Stimulated activated CD4-positive, alpha-beta T cell treated with anti-CD3 and anti-CD28 coated beads, TNF-alpha, amount 100 ng/mL, for 48 hours (primary cell): ENCODE measurements at places on chromosomes 4 and X.

DNA sequence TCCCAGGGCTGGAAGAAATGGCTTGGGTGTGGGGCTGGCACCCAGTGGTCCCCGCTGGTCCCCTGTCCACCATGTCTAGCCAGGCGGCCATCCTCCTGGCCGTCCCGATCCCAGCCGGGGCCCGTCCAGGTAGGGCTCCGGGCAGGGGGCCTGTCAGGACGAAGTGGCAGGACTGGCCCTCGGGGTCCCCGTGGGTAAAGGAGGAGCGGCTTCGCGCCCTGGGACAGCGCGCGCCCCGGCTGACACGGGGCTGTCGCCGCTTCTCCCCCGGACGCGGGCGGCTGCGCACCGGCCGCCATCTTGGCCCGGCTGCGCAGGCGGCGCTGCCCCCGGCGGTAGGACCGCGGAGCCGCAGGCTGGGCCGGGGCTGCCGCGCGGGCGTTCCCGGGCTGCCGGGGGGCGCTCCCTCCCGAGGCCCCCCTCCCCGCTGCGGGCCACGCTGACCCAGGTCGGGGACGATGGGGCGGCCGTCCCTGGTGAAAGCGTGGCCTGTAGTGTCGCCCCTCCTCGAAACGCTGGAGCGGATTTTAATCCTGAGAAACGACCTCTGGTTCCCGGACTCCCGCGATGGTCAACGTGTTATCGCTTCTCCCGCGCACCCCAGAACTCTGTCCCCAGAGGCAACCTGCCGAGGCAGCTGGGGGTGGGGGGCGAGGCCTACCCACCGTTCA is 60.4 kb upstream of the BCOR start:
- DNase-seq: no peak

GRCh38 chr4:113468165-113469022 is 293.1 kb downstream of the CAMK2D start:
- DNase-seq: no peak

- DNase-seq: no peak
Observed at GRCh38 chr4:56619160-56619559, 61.9 kb downstream of the HOPX start.

DNA sequence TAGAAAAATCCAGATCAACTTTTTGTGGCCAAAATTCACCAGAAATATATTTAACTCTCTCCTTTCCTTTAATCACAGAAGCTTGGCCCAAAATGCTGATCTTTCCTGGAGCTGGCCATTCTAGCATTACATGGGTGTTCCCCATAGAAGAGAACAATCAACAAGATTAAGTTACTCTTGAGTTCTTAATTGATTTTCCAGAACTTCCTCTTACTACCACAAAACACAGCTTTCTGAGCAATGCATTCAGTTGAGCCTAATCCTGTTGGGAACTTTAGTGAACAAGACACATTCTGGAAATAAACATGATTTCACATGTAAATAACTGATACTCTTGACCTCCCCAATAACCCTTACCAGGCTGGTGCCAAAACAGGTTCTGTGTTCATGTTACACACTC is 45.4 kb upstream of the STIM2 start:
- DNase-seq: no peak

GRCh38 chr4:79178760-79179159 is 147.1 kb downstream of the NAA11 start:
- no peak for DNase-seq

GRCh38 chrX:46642145-46642544 is 68.6 kb downstream of the CHST7 start:
- DNase-seq: no peak

DNA sequence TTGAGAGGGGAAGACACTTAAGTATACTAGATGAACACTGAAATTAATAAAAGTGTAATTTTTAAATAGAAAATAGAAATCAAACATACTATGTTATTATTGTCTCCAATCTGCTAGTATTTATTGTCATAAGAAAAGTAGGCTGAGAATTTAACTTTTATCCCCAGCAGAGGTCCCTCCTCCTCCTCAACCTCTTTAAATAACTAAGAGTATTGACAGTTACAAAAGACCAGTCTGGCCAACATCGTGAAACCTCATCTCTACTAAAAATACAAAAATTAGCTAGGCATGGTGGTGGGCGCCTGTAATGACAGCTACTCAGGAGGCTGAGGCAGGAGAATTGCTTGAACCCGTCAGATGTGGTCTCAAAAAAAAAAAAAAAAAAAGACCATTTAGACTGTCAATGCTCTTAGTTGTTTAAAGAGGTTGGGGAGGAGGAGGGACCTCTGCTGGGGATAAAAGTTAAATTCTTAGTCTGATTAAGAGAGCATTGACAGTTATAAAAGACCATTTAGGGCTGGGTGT is 4.2 kb downstream of the SLC30A9 start:
- DNase-seq: no peak

DNA sequence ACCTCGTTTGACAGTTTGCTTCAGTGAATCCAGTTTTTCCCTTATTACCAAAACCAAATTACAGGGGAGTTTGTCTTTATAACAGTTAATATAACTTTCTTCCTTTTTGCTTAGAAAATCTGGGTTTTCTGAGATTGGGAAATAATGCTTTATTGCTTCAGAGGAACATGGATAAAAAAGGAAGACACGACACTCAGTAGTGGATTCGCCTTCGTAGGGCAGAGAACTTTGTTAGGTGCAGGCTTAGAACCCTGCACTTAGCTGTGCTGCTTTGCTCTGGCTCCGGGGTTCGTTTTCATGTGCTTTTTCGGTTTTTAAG is 188.2 kb downstream of the SOWAHB start:
- DNase-seq: no peak

DNA sequence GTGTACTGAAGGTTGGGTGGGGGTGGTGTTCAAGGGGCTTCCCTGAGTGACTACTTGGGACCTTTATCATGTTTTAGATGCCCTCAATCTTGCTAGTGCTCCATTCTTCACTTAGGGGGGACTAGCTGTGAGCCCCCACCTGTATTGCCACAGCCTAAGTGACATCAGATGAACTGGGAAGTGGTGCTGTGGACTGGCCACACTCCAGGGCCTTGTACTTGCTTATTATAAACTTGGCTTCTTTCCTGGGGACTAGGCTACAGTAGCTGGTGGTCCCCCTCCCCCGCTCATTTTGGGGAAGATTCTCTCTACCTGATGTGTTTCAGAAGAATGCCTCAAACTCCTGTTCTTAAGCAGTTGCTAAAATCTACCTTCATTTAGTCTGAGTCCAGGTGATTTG is 46.7 kb upstream of the WDR1 start:
- no peak for DNase-seq

GRCh38 chr4:56656346-56656643 is 24.8 kb downstream of the HOPX start:
- peak; percentile 30 for DNase-seq

DNA sequence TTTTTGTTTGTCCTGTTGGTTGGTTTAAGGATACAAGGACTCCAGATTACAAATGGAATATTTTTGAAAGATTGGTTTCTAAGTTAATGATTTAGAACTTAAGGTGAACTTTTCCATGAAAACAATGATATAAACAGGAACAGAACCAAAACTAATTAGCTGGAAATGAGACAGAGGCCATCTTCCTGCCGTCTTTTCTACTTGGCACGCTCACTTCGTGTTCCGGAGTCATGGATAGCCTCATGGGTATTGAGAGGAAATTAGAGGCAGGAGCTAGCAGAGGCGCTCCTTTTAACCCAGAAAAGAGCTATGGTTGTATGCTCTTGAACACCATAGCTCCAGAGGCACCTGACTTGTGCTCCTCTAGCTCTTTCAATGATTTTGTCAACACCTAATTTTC is 2.4 kb downstream of the FAM241A start:
- no peak for DNase-seq

DNA sequence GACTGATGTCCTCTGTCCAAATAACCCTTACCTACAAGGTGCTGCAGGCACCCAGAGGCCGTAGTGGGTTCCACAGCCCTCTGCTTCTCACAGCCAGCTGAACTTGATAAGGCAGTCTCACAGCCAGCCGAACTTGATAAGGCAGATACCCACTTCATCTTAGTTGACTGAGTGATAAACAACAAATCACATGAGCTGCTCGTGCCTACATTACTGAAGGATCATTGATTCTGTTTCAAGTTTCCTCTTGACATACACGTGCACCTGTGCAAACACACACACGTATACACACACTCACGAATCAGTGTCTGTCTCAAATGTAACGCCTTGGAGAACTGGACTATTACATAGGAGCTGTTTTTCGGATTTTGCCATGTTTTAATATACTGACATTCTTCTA is 276.3 kb downstream of the DCTD start:
- no peak for DNase-seq

GRCh38 chr4:112823156-112823555 is 186.2 kb downstream of the LARP7 start:
- no peak for DNase-seq

DNA sequence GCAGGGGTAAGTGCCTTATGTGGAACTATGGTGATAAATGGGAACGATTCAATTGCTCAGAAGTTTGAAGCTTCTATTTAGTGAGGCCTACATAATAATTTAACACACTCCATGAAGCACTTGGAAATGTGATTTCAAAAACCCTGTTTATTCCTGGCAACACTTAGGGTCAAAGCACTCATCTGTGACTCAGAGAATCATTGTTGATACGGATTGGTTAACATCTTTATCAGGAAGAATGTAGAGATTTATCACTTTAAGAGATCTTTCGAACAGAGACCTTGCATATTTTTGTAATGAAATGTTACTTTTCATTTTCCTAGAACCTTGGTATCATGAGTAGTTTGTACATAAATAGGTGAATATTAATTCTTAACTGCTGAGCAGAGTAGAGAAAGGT is 269.1 kb upstream of the SLIT2 start:
- DNase-seq: no peak
